Muscle of back (tissue), 13 donors: ENCODE measurements at places on chromosomes 3 and 15. TPM values are rescaled to one million over a fixed set of nuclear protein-coding genes. Genes with fewer than 3 reads are reported as not detected.

GRCh38 chr3:62686503-62687294 is 188.5 kb downstream of the CADPS start:
- DNase-seq, result peak; percentile 9

The CSTA gene
- polyA plus RNA-seq, result 0.75 TPM

The CDHR4 gene
- polyA plus RNA-seq, result not detected

The TADA3 gene
- polyA plus RNA-seq, result 56.4 TPM

The AMT gene
- polyA plus RNA-seq, result 14.2 TPM

The FBXW12 gene
- polyA plus RNA-seq, result not detected

The LINGO1 gene
- polyA plus RNA-seq, result 9.1 TPM

- DNase-seq, result peak; percentile 57
Measured at GRCh38 chr15:94749811-94750617, 518.7 kb downstream of the MCTP2 start.

DNA sequence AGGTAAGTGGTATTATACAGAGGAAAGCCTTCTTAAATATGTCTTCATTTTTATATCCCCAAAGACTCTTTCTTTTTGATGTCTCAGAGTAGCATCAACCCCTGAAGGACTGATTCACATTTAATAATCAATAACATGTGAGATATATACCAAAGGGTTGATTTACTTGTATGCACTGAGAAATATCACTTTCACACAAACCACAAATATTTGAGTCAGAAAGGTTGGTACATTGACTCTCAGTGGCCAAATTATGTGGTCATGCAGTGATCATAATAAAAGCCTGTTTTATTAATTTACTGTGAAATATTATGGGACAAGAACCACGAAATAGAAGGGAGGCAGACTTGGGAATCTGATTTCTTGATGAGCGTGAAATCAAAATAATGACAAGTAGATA is 329.0 kb downstream of the GBE1 start:
- DNase-seq, result no peak

GRCh38 chr15:86877171-86877631 is 797.5 kb downstream of the AGBL1 start:
- no peak for DNase-seq

DNA sequence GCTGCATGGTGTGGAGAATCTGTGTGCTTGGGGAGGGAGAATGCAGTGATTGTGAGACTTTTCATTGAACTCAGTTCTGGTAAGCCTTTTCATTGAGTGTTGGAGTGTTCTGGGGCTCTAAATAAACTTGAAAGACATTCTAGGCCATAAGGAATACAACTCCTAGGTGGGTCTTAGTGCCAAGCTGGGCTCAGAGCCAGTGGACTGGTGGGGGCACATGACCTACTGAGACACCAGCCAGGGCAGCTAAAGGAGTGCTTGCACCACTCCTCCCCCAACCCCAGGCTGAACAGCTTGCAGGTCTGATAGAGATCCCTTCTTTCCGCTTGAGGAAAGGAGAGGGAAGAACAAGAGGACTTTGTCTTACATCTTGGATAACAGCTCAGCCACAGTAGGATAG is 21.7 kb upstream of the KPNA4 start:
- DNase-seq, result no peak

DNA sequence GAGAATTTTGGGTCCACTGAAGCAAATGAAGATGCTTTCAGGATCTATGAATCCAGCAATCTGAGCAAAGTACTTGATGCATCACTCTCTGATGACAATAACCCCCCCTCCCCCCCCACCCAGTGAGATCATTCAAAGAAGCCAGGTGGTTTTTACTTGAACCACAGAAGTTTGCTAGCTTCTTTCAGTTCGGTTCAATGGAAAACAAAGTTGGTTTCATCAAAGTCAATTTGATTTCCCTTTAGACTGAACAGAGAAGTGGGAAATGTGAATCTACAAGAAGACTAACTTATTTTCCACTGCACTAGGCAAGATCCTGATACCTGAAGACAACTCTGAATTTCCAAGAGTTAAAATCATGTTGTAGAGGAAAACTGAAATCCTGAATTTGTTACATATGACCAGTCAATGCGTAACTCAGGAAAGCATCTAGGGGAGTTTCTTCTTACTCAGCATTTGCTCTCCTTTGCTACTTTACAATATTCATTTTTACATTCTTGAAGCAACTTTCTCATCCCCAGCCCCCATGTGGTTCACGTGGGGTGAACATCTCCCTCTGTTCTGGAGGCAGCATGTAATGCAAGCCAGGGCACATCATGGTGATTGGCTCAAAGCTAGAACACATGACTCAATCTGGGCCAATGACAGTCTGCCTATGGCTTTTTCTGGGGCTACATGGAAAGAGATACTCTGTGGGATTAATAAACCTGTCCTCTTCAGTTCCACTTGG is 572.6 kb downstream of the FOXP1 start:
- DNase-seq, result no peak

DNA sequence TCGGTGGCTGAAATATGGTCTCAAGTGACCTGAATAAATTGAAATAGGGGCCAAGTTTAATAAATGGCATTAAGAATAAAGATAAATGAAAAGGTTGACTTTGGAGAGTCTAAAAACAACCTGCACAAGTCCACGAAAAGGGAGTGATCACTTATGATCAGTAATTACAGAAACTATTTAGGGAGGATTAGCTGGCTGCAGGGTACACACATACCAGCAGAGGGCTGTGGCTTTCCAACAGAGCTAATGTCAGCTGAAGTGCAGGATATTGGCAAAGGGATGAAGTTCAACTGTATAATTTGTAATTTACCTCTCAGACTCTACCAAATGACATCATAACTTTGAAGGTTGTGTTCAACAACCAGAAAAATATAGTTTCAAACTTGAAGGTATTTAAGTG is 86.8 kb downstream of the SYNPR start:
- no peak for DNase-seq

DNA sequence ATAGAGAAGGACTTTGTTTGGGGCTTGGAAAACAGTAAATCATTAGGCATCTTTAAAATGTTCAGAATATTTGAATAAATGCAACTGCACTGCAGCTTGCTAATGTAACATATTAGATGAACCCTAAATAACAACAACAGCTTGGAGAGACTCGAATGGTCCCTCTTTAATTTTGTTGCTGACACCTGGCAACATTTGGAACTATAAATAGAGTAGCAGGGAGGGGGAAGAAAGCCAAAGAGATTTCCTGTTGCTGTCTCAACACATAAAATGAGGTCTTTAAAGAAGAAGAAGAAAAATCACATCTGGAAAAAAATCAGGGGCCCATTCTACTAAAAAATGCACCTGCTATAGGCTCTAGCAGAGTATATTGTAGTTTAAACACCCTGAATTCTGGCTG is 49.9 kb upstream of the DPPA4 start:
- DNase-seq, result no peak

The HRG gene
- 0.20 TPM for polyA plus RNA-seq

GRCh38 chr3:55718074-55718473 is 231.0 kb upstream of the WNT5A start:
- DNase-seq, result no peak

GRCh38 chr3:124292329-124292728 is 300.4 kb upstream of the ROPN1 start:
- DNase-seq, result no peak

DNA sequence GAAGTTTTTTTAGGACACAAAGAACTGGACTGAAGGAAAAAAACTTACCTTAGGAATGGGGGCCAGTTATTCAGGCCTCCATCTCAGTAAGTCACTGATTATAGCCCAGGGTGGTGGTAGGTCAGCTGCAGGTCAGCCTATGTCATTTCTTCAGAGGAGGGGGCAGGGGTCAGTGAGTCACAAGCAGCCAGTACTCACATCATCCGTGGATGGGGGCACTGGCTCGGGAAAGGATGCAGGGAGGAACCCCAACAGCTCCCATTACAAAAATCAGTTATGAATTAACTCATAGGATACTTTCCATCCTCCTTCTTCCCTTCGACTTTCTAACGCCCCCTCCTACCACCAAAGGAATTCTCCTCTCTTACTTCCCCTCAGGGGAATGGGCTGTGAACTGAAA is 578.3 kb downstream of the PDCD6IP start:
- no peak for DNase-seq

The TIMP4 gene
- 1.6 TPM for polyA plus RNA-seq

- DNase-seq, result no peak
Measured at GRCh38 chr3:142898346-142899213, 9.7 kb upstream of the PCOLCE2 start.

The BRK1 gene
- 136 TPM for polyA plus RNA-seq

GRCh38 chr3:100880072-100880471 is 113.1 kb downstream of the ABI3BP start:
- DNase-seq, result peak; percentile 42

DNA sequence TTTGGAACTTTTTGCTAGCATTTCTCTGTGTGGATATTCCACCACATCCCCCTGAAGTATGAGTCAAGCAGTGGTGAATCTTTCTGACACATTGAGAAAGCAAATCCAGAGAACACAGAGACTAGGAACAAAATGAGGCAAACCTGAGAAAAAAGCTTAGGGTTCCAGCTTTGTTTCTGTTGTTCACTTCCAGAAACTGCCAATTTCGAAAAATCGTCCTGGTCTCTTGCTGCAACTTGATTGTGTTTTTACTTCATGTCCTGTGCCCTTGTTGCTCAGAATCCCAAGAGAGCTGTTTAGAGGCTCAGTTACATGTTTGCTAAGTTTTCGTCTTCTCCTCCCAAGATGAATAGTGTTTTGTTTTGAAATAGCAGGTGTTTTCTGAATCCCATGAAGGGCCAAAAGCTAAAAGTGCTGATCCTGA is 13.7 kb downstream of the MAP2K1 start:
- DNase-seq, result no peak

DNA sequence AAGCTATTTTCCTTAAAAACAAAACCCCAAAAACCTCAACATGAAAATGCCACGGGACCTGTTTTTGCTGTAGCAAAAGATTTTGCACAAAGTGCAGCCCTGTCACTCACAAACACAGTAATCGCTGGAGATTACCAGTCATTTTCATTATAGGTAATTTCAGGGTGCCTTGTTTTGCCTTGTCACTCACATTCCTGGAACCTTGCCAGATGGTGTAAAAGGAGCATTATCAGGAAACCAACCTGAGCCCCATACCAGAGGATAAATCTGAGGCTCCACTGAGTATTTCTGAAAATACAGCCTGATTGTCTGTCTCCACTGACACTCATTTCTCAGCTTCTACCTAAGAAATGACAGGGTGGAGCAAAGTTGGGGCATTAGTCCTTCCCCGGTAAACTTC is 791.3 kb upstream of the LMCD1 start:
- no peak for DNase-seq

The ATG3 gene
- polyA plus RNA-seq, result 34.9 TPM

The MEX3B gene
- polyA plus RNA-seq, result 19.6 TPM

The SLC9A9 gene
- polyA plus RNA-seq, result 10.5 TPM

- DNase-seq, result no peak
Measured at GRCh38 chr3:59510576-59510975, 460.8 kb upstream of the CFAP20DC start.

The NEK4 gene
- polyA plus RNA-seq, result 13.2 TPM

- no peak for DNase-seq
Measured at GRCh38 chr3:54222316-54222715, 100.0 kb downstream of the CACNA2D3 start.

The HPS3 gene
- 13.5 TPM for polyA plus RNA-seq

DNA sequence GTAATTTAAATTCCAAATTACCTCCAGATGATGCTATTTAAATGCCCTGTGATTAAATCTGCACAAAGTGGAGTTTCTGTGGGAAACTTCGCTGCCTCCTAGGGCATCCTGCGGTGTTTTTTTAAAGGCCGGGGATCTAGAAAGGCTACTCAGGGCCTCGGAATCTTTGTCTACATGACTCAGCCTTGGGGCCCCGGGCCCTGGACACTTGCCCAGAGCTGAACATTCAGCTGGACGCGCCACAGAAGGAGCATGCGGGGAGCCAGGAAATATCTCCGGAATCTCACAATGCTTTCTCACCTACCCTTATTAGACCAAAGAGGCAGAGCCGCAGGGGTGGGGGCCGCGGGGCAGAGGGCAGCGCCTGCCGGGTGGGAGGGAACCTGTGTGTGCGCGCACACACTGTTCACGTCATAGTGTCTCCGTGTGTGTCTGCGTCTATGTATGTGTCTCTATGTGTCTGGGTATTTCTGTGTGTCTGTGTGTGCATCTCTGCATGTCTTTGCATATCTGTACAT is 145.5 kb upstream of the TPM1 start:
- peak; percentile 99 for DNase-seq

DNA sequence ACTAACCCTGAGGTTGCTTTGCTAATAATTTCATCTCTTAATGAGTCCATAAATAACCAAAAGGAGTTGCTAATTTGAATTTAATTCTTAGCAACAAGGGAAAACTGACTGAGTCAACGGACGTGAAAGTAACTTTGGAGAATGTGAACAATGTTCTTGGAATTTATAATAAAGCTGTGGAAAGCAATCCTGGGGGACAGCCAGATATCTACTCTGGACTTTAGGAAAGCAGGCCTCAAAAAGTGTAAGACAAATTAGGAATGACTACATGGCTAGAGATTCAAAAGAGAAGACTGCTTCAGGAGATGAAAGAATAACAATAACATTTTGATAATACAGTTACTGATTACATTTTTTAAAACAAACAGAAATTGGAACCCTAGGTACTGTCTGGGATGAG is 318.4 kb upstream of the COL8A1 start:
- no peak for DNase-seq

DNA sequence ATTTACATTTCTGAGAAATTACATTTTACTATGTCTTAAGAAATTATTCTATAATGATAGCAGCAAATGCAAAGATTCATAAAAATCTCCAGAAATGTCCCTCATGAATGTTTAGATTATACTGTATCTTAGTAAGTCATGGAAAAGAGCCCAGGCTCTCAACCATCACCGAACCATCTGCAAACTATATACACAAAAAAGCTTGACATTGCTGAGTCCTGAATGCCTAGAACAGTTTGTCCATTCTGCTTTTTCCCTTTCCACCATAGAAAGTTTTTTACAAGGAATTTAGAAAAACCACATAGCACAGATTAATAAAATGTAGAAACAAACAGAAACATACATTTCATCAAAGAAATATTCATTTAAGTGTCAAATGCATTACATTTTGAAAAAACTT is 83.6 kb downstream of the MYO9A start:
- no peak for DNase-seq

GRCh38 chr15:65856821-65857455 is 12.4 kb upstream of the RAB11A start:
- DNase-seq, result no peak

DNA sequence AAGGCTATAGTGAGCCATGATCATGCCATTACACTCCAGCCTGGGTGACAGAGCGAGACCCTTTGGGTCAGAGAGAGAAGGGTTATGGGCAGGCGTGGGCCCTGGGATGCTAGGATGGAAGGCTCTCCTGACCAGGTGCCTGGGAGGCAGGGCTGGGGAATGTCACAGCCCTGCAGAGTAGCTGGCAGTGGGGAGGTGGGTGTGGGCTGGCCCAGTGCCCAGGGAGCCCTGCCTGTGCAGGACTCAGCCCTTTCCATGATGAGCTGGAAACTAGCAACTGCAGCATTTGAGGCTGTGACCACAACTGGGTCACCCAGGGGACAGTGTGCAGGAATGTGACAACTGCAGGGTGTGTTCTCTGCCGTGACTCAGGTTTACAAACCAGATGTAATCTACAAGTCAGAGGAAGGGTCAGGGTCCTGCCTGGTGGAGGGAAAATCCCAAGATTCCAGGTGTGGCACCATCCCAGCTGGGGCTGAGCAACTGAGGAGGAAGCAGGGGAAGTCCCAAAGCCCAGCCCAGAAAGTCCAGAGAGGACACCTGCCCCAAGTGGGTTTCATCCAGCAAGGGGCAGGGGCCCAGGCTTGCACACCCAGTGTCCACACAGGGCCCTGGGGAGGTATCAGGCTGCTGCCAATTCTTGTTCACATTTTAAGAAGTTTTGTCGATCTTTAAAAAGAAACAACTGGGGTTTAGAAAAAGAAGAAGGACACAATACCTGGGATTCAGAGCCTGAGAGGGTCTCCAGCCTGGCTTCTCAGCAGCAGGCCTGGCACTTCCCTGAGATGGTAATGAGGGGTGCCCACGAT is 45.5 kb downstream of the SLC28A1 start:
- peak; percentile 46 for DNase-seq
